Esophagus muscularis mucosa (tissue), 4 donors: ENCODE measurements at places on chromosomes 6 and 20. TPM values are rescaled to one million over a fixed set of nuclear protein-coding genes. Genes with fewer than 3 reads are reported as not detected.

The CDH26 gene
- total RNA-seq = 0.80 TPM

- no peaks in the 10 kb centered on the region for H3K36me3 ChIP-seq
- no peak overlapping the region for H3K27ac ChIP-seq
- no peak for DNase-seq
- H3K4me1 ChIP-seq = no peaks in the 10 kb centered on the region
Measured at GRCh38 chr20:60070791-60071190, 112.6 kb downstream of the CDH26 start.

DNA sequence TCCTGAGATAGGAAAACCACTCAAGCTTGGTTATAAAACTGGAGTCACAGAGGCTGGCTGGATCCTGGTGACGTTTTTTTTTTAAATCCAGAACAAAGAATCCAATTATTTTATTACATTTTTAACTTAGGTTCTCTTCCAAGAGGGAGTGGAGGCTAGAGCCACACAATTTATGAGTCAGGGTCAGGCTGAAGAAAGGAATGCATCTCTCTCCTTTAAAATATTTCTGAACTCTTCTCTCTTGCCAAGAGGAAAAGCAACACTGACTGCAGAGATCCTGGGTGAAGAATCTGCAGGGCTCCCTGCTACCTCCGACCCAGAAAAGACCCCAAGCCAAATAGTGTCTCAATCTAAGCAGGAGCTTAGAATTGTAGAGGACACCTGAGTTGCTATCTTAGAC lies 88.5 kb upstream of the SSTR4 start:
- H3K4me1 ChIP-seq = no peaks in the 10 kb centered on the region
- no peak for DNase-seq
- H3K36me3 ChIP-seq = no peaks in the 10 kb centered on the region
- H3K27me3 ChIP-seq = no peaks in the 10 kb centered on the region

- no peaks in the 10 kb centered on the region for H3K27me3 ChIP-seq
- no peak overlapping the region for H3K27ac ChIP-seq
- H3K4me3 ChIP-seq = no peak overlapping the region
- H3K36me3 ChIP-seq = no peaks in the 10 kb centered on the region
- no peaks in the 10 kb centered on the region for H3K4me1 ChIP-seq
Measured at GRCh38 chr6:136673571-136673970, 118.7 kb downstream of the MAP3K5 start.

The SCGN gene
- 1.6 TPM for total RNA-seq

- no peak overlapping the region for H3K27ac ChIP-seq
- H3K4me1 ChIP-seq = no peaks in the 10 kb centered on the region
- DNase-seq = no peak
- no peaks in the 10 kb centered on the region for H3K36me3 ChIP-seq
- no peak overlapping the region for H3K4me3 ChIP-seq
Measured at GRCh38 chr20:13915284-13915683, 75.1 kb downstream of the SEL1L2 start.

GRCh38 chr20:53085720-53086119 lies 113.6 kb downstream of the TSHZ2 start:
- H3K4me1 ChIP-seq = no peaks in the 10 kb centered on the region
- H3K27me3 ChIP-seq = no peaks in the 10 kb centered on the region
- no peaks in the 10 kb centered on the region for H3K36me3 ChIP-seq
- DNase-seq = no peak
- no peak overlapping the region for H3K27ac ChIP-seq

The ADAM33 gene
- 49.1 TPM for total RNA-seq

DNA sequence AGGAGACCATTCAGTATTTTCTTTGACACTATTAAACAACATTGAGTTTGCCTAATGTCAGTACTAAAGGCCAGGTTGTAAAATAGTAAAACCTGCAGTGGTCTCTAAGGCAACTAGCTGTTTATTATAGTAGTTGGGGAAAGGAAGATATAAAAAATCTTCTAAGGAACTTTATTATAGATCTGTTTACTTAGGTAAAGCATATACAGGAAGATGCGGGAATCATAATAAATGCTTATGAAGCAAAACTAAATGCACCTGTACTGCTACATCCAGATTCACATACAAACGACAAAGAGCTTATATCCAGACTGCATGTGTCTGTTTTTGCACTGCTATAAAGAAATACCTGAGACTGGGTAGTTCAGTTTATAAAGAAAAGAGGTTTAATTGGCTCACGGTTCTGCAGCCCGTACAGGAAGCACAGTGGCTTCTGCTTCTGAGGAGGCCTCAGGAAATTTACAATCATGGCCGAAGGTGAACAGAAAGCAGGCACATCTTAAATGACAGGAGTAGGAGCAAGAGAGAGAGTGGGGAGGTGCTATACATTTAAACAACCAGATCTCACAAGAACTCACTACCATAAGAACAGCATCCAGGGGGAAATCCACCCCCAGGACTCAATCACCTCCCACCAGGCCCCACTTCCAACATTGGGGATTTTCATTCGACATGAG lies 8.7 kb upstream of the TRIM39 start:
- H3K4me1 ChIP-seq = no peaks in the 10 kb centered on the region
- H3K36me3 ChIP-seq = no peaks in the 10 kb centered on the region
- no peak overlapping the region for H3K27ac ChIP-seq
- no peak overlapping the region for H3K4me3 ChIP-seq

GRCh38 chr20:17873410-17874270 lies 95.0 kb downstream of the SNX5 start:
- peak overlapping the region; percentile 58 for H3K27ac ChIP-seq
- peak overlapping the region; percentile 35 for H3K4me3 ChIP-seq
- no peak for DNase-seq
- H3K4me1 ChIP-seq = peaks cover 46% of the 10 kb centered on the region

DNA sequence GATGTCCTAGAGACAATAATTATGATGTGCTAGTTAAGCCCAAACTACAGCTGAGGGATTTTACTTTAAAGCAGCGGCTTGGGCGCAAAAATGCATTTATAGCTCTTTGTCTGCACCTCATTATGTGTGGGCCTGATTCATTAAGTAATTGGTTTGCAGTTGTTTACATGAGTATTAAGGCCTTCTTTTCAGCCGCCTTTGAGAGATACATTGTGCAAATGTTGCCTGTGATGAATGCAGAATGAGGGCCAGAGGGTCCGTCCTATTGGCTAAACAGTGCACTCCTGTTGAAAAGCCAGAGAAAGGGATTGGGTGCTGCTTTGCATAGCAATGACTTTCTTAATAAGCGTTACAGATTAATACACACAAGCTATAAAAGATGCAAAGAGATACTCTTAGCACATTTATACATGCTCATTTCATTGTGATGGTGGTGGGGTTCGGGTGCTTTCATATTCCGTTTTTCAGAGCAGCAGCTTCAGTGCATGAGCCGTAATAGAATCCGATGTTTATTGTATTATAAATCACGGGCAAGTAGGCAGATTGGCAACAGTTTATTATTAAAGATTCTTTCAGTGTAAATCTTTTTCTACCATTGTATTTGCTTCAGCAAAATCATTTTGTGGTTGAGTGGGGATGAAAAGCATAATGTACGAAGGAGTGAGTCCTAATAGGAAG lies 68.2 kb upstream of the XRN2 start:
- H3K27ac ChIP-seq = no peak overlapping the region
- no peak overlapping the region for H3K4me3 ChIP-seq
- H3K4me1 ChIP-seq = peaks cover 5% of the 10 kb centered on the region
- no peak for DNase-seq

The RSPH4A gene
- not detected for total RNA-seq
